ENCODE measurements at places on chromosomes 7 and 10.

- DNase-seq, result no peak
Measured at GRCh38 chr10:8416760-8417159, 362.3 kb downstream of the GATA3 start.

DNA sequence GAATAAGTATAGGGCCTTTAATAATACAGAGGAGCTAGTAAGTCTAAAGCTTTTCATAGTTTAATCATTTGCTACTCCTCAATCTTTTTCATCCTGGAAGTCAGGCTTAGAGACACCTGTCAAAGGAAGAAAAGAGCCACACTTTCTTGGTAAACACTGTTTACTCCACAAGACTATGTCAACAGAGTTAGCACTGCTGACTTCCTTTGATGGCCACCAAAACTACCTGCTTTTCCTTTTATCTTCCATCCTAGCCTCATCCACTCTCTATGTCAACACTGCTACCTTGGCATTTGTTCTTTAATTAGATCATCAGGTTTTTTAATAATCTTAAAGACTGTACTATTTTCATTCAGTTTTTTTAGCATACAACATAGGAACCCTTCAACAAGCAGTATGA is 106.2 kb downstream of the ELAPOR2 start:
- no peak for DNase-seq

GRCh38 chr7:40432046-40432445 is 297.2 kb downstream of the SUGCT start:
- DNase-seq, result no peak

DNA sequence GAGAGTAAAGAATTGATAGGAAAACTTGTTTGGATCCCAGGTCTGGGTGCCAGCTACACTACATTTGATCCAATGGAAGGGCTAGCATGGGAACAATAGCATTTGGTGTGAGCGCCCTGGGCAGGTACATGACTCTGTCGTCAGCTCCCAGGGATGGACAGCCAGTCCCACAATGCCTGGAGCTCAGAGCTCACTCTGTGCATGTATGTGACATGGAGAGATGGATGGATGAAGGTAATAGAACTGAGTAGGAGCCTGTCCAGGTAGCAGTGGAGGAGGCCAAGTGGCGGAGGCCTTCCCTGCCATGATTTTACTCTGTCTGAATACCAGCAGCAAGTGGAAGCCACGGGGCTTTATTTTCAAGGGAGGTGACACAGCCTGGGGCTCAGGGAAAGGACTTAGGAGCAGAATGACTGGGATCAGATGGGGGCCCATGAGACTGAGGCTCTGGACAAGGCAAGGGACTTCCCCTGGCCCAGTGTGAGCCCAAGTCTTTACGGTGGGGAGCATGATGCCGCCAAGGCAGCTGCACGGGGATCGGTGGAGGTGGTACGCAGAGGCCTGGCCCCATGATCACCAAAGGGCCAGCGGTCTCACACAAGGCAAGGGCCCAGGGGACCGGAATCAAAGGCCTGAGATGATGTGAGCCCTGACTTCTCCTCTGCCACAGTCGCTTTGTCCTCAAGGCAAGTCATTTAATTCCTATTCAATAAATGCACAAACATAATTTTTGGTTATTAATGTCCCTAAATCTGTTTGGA is 5.9 kb downstream of the PTPRE start:
- no peak for DNase-seq

DNA sequence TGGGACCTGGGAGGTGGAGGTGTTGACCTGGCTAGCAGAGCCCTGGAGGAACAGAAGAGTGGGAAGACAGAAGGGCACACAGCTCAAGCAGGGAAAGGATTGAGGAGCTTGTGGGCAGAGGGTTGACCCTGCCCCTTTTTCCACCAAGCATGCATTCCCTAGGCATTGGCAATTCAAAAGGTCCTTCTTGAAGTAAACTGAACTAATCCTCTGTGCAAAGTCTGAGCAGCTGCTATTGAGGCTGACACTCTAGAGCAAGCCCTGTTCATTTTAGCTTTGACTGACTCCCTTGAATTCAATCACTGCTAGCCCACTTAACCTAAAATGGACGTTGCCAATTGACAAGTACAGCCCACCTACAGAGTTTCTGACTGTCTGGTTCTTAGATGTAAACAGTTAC is 116.5 kb upstream of the TNS3 start:
- DNase-seq, result no peak

DNA sequence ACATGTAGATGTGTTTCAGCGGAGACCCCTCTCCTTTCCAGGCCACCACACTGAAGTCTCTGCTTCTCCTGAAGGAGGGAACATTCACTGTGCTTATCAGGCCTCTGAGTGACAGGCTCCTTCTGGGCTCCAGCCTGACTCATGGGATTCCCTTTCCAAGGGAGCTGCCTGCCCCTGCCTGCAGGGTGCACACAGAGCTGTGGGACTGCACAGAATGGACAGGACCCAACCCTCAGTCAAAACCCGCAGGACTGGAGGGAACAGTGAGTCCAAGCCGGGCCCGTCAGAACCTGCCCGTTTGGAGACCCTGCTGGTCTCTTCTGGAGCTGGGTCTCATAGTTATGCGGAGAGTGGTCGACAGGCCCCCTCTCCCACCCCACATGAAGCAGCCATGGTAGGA is 32.6 kb downstream of the PLAC9 start:
- no peak for DNase-seq

DNA sequence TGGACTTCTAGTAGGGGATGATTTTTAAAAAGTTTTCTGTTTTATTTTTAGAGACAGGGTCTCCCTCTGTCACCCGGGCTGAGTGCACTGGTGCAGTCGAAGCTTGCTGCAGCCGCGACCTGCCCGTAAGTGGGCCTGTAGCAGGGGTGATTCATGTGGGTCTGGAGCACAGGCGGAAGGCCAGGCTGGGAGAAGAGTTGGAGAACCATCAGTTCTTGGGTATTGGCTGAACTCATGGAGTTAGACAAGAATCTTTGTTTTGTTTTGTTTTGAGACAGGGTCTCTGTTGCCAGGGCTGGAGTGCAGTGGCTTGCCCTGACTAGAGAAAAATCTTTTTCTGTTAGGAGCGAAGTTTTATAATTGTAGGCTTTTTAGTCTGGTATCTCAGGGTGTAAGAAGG is 5.7 kb downstream of the SRRT start:
- DNase-seq, result no peak

GRCh38 chr7:95766657-95767056 is 5.7 kb upstream of the DYNC1I1 start:
- no peak for DNase-seq

DNA sequence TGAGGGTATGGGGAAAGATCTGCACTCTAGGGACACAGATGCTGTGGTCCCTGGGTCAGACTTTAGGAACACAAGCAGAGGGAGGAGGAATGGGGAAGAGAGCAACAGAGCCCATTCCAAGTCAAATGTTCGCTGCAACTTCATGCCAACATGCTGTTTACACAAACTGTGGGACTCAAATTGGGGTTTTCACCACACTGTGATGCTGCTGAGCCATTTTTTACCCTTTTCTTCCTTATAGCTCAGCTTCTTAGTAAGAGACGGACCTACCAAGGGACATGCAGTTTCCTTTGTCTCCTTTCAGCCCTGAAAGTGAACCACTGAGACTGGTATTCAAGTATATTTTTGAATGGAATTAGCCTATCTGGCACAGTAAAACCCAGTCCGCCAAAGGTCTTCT is 64.3 kb upstream of the AGK start:
- no peak for DNase-seq

GRCh38 chr10:16902606-16903005 is 85.4 kb upstream of the RSU1 start:
- no peak for DNase-seq

DNA sequence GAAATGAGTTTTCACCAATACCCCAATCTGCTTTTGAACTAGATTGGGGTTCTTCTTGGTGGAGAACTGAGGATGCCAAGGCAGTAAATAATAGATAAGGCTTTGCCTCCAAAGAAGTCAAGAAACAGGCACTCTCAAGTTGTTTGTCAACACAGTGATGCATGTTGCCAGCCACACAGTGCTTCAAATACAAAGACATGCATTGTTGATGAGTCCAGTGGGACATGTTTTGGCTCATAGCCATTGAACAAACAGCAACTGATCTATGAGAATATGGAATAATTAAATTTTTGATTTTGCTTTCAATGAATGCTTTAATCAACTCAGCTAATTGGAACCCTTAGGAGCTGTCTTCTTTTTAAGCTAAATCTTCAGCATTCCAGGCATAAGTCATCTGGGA is 346.4 kb downstream of the THSD7A start:
- no peak for DNase-seq

GRCh38 chr10:31318382-31318853 is 598 bp upstream of the ZEB1 start:
- DNase-seq, result peak; percentile 59

DNA sequence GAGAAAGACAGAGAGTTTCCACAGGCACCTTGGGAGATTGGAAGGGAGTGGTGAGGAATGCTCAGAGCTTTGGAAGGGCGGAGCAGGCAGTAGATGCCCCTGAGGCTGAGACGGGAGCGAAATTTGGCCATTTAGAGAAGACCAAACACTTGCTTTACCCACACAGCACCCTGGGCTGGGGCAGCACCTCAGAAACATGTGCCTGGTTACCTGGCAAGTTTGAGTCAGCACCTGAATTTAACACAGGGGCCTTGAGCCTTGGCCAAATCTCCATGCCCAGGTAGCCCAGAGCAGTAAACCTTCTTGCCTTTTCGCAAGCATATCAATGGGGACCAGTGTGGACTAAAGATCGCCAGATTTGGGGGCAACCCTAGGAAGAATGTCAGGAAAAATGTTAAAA is 111.9 kb upstream of the NFE2L3 start:
- DNase-seq, result no peak

DNA sequence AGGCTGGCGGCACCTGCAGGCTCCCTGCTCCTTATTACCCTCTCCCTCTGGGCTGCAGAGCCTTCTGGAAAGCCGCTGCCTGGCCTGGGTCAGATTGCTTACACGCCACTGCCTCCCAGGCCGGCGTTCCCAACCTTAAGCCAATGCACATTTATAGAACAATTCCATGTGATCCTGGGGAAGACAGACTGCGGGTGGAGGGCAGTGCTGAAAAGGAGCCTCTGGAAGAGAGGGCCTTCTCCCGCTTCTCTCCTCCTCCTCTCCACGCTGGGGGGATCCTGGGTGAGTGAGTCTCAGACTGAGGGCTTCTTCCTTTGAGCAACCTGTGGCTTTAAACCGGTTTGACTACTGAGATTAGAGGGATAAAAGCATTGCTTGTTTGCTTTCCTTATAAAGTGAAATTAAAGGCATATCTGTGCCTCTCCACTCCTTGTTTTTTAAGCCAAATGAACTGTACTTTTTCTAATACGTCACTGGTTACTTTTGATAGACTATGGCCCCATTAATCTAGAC is 5.5 kb downstream of the TACC2 start:
- no peak for DNase-seq

DNA sequence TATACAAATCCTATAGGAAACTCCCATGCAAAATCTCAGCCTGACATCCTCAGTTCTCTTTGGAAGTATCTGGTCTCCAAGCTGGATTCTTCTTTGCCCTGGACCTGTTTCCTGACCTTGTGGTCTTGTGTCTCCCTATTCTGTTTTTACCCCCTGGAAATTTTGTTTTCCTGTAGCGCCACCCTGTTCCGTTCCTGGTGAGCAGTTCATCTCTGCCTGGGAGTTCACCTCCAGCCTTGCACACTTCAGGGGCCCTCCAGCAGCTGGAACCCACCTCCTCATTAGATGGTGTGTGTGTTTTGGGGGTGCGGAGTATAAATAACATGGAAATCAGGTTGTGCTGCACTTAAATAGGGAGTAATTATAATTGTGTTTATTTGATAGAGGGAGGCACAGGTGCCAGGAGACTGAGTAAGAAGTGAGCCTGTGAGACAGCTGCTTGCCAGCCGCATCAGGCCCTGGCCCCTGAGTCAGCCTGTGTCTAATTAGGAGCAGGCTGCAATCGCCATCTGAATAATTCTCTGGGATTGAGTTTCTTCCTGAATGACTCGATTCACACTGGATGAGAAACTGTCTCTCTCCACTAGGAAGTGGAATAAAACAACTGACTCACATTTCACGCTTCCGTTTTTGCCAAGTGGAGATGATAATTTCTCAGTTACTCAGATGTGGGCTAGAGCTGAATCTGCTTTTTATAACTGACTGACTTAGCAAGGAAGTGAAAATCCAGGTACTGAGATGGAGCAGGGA is 69.4 kb upstream of the HECTD2 start:
- no peak for DNase-seq

DNA sequence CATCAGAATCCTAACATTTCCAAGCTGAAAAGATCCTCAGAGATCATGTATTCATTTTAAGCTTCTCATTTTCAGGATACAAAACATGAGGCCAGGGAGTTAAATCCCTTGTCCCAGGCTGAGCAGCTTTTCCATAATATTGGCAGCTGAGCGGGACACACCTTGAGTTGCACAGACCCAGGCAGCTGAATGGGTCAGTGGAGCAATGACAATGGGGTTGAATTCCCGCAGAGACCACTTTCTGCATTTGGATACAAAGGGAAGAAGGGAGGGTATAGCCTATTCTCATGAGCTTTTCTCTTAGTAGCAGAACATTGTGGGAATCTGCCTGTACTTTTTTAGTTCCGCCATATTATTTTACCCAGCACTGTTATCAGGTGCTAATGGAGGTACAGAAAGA is 49.5 kb downstream of the PRR15 start:
- DNase-seq, result no peak

GRCh38 chr7:106313456-106313901 is 28.7 kb upstream of the NAMPT start:
- DNase-seq, result no peak

DNA sequence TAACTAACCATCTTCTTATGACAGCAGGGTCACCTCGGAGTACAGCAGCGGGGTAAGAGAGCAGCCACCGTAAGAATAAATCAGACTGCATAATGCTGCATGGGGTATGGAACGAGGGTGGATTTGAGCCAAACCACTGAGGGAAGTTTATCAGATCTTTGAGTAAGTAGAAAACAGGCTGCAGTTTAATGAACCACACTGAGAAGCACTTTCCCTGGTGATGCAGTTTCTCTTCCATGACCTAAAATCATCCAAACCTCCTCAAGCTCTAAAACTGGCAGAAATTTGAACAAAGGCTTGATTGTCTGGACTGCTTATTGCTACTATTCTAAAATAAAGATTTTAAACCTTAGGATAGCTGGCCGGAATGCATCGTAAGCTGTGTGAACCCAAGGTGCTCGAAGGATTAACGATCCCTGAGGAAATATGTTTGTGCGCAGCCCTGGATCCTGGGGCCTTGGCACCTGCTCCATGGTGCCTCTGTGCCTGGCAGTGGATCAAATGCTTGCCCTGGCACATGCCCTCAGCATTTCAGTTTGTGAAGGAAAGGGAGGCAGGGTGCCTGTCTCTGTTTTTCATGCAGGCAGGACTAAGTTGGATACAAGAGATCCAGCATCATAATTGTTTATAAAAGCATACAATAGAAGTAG is 322.7 kb downstream of the LHFPL3 start:
- DNase-seq, result no peak

GRCh38 chr10:75326306-75326705 is 75.3 kb downstream of the ZNF503 start:
- no peak for DNase-seq

GRCh38 chr10:110501142-110501937 is 3.6 kb downstream of the DUSP5 start:
- DNase-seq, result no peak

Data from GM12891 (cell line).